ENCODE measurements at places on chromosomes 13 and 19.

- DNase-seq, result no peak
These were observed 18.0 kb downstream of the SLC5A5 start for GRCh38 chr19:17889609-17890214.

- no peak for DNase-seq
These were observed 314.1 kb downstream of the FOXO1 start for GRCh38 chr13:40352380-40352778.

DNA sequence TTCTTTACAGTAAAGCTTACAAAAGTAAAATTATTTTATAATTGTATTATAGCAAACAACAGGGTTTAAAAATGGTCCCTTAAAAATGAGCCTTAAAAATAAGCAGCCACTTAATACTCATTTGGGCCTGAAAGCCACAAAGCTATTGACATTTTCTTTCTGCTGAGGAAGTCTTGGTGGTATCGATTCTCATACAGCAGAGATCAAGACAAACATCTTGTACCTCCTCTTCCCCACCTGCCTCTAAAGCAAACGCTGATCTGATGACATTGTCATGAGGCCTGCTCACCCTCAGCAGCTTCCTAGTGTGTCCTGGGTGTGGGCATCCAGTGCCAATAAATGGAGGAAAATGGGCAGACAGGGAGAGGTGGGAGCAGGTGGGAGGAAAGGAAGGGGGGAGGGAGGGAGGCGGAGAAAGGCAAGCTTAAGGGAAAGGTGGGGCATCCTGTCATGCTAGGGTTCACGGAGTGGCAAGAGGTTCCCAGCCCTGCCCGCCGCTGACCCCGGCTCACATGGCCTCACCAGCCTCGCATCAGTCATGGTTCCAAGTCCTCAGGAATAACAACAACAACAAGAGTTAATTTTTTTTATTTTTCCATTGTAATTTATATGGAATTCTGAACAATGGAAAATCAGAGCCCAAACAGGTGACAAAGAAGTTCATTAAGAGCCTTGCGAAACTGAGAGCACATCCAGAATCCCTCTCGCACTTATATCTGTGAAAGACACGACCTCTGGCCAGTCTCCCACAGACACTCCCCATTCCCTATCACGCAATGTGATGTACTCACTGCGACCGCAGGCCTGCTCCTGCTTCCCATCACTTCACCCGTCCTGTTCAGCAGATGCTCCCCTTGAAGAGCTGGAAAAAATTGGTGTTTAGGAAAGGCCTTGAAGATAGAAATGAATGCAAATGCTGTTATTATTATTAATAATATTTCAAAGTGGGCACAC is 15.1 kb upstream of the ATP11A start:
- no peak for DNase-seq

- no peak for DNase-seq
These were observed 463.4 kb upstream of the MIR17HG start for GRCh38 chr13:90884066-90884465.

DNA sequence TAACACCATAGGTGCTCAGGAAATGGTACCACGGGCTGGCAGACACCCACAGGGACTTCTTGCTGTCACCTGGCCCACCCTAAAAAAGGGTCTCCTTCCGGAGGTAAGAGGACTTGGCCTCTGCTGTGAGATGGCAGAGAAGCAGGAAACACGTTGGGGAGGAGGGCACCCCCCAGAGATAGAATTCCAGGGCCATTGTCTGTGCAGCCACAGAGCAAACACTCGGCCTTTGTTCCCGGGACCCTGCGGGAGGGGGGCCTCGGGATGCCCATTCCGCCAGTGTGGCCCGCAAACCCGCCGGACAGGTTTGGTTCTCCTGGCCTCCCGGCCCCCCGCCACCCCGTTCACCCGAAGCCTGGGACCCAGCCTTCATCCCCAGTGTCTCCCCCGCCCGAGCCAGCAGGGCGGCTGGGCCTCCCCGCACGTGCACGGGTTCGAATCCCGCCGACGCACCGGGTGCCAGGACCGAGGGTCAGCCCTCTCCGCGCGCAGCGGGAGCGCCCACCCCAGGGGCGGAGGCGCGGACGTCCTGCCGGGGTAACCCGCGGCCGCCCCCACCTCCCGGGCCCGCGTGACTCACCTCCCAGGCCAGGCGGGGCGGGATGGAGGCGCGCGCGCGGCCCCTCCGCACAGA is 714 bp downstream of the PLPP2 start:
- peak; percentile 87 for DNase-seq

- no peak for DNase-seq
These were observed 28.6 kb downstream of the PRAM1 start for GRCh38 chr19:8473648-8474476.

GRCh38 chr13:21175656-21176214 is 617 bp downstream of the SKA3 start:
- DNase-seq, result no peak

- no peak for DNase-seq
These were observed 223.6 kb downstream of the GPC6 start for GRCh38 chr13:93450191-93450621.

DNA sequence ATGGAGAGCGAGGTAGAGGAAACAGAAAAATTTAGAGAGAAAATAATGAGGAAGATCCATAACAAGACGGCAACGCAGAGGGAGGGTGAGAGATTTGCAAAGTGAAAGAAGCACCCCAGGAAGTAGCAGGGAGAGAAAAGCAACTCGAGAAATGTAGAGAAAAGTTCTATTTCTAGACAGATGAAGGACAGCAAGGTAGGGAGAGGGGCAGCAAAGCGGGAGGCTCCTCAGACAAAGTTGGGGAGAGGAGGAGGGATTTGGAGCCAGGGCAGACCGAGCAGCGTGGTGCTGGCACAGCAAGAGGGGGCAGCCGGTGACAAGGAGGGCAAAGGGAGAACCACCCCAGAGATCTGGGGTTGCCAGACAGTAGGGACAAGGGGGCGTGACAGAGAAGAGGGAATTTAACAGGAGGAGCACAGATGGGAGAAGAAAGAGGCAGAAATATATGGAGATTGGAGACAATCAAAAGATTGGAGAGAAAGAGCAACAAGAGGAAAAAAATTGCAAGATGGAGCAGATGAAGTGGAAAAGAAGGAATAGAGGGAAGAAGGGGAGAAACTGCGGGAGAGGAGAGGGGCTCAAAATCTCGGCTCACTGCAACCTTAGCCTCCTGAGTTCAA is 989 bp downstream of the ZNF766 start:
- no peak for DNase-seq

DNA sequence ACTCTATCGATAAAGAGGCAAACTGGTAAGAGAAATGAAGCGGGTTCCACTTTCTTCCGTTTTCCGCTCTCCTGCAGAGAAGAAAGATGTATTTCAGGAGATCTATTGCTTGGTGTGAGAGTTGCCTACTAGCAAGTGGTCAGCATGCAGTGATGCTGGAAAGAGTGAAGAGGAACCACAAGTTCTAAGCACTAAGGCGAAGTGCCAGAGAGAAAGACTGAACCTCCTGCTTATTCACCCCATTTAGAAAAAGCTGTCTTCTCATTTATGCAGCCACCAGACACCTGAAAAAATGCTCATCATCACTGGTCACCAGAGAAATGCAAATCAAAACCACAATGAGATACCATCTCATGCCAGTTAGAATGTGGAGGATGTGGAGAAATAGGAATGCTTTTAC is 78.7 kb upstream of the GPC6 start:
- no peak for DNase-seq

- DNase-seq, result no peak
These were observed 385.8 kb downstream of the DLEU7 start for GRCh38 chr13:50457415-50458393.

DNA sequence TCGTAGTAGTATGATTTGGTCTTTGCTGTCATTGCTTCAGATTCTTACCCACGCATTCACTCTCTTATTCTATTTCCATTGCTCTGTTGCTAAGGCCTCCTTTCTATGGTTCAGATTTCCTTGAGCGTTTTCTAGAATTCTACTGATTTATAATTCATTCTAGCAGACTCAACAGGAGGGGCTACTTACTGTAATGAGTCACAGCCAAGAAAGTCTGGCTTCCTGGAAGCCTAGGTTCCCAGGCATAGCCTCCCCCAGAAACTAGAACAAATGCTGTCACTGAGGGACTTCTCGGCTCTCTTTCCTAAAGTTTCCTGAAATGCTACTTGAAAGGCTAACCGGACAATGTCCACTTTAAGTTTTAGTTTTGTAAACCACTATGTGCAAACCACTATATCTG is 47.7 kb upstream of the SPATA13 start:
- DNase-seq, result no peak

- no peak for DNase-seq
These were observed 275.1 kb downstream of the SHISA2 start for GRCh38 chr13:25776722-25777121.

DNA sequence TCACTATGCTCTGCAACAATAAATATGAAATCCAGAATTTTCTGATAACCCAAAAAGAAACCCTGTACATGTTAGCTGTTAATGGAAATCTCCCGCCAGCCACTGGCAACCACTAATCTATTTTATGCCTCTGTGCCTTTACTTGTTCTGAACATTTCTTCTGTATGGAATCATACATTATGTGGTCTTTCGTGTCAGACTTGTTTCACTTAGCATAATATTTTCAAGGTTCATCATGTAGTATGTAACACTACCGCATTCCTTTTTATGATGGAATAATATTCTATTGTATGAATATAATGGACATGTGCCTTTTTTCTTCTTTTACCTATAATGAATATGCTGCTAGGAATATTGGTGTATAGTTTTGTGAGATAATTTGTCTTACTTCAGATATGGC is 1123.3 kb downstream of the EFNB2 start:
- no peak for DNase-seq

- DNase-seq, result no peak
These were observed 292.7 kb downstream of the SUCLA2 start for GRCh38 chr13:47708386-47708785.

DNA sequence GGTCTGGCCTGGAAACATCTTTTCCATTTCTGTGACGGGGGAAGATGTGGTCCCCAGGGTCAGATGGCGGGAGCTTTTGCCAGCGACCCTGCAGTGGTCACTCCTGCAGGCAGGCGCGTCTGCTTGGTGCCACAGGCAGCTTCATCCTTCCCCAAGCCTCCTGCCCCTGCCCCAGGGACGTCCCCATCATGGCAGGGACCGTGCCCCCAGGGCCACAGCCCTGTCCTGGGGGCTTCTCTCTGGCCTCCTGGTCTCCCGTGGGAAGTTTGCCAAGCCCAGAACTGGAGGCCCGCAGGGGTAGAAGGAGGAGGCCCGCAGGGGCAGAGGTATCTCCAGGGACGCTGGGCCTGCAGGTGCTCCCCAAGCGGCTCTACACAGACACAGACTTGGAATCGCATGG is 47.5 kb downstream of the TMEM255B start:
- DNase-seq, result no peak

DNA sequence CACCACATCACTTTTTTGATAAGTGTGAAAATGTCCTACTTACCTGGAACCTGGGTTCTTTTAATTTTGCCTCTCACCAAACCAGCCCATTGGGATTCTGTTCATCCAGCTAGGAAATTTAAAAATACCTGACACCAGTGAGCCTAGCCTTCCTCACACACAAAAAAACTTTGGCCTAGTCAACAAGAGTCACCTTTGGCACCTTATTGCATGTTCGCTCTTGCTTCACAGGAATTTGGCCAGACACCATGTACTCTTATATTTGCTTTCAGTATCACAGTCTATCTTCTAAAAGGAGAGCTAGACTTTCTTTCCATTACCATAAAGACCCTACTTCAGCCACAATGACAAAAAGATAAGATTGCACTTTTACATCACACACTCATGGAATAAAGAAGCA is 65.8 kb downstream of the ZNF257 start:
- DNase-seq, result no peak

GRCh38 chr13:29733147-29733611 is 117.2 kb downstream of the UBL3 start:
- no peak for DNase-seq

- no peak for DNase-seq
These were observed 33.9 kb upstream of the KLF2 start for GRCh38 chr19:16290692-16291091.

DNA sequence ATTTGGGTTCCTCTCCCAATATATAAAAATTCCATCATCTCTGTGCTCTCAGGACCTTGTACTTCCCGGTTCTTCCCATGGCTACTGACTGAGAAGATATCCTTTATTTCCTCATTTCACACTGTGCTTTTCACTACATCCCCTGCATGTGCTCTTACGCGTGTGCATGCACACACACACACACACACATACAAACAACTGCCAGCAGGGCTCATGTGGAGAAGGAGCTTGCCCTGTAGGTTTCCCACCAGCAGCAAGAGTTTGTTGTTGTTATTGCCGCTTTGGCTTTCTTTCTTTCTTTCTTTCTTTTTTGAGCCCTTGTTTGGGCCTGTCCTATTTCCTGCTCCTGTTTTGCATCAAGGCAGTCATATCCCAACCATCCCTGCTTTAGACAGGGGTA is 43.6 kb downstream of the TEX26 start:
- DNase-seq, result no peak

DNA sequence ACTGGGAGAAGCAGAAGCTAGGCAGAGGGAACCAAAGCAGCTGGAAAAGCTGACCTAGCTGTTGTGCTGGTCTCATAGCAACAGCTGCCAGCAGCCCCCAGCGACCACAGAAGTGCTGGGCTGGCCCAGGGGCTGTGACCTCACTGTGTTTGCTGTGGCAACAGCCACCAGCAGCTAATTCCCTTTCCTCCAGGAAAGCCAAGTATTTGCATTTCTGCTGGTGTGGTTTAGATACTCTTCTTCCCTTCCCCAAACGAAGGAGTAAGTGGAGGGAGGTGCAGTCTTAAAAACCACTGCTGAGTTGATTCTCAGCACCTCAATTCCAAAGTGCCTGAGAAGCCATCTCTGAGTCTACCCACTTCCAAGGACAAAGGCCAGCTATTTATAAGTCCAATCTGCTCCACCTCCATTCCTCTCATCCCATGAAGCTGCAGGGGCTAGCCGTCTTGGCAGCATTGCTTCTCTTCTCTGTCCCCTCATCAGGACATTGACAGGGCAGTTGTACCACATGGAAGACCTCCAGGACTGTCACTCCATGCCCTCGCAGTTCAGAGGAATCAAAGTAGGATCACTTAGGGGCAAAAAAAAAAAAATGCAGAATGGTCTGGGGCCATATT is 11.5 kb upstream of the CCDC97 start:
- DNase-seq, result no peak

DNA sequence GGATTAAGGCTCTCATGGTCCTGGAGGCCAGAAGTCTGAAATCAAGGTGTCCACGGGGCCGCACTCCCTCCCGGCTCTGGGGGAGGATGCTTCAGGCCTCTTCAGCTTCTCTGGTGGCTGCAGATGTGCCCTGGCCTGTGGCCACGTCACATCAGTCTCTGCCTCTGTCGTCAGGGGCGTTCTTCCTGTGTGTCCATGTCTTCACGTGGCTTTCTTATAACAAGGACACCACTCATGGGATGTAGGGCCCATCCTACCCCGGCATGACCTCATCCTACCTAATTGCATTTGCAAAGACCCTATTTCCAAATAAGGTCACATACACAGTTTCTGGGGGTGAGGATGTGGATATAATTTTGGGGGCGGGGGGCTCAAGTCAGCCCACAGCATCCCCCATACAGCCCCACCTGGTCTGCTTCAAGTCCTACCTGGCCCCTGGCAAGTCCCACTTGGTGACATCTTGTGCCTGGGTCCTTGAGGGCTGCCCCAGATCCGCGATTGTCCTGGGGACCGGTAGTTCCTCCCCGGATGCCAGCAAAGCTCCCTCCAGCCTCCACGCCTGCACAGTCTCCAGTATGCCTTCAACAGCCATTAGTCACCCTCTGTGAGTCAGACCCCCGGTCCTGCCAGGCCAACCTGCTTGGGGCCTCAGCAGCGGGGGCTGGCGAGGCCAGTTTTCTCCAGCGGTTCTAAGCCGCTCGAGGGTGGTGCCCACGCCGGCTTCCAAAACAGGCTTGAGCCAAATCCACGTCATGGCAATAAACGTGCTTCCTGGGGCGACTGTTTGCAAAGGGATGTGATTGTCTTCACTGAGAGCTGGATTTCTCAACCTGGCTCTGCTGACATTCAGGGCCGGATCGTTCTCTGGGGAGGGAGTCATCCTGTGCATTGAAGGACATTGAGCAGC is 32.2 kb downstream of the MYO9B start:
- no peak for DNase-seq
